ENCODE measurements at places on chromosomes 6 and 20. TPM values are rescaled to one million over a fixed set of nuclear protein-coding genes. Genes with fewer than 3 reads are reported as not detected.

Gene ZNF165
- 1.4 TPM for total RNA-seq

Gene METTL24
- total RNA-seq: not detected

Gene WFDC2
- total RNA-seq: not detected

Gene KHDC1L
- total RNA-seq: 0.32 TPM

Gene GSTA2
- not detected for total RNA-seq

Gene OXT
- not detected for total RNA-seq

Gene RBCK1
- 148 TPM for total RNA-seq

Gene SLC23A2
- 16.1 TPM for total RNA-seq

Gene NFKBIL1
- 10.4 TPM for total RNA-seq

Gene TRIM31
- 1.1 TPM for total RNA-seq

Gene SENP6
- total RNA-seq: 30.9 TPM

Gene TFAP2C
- 14.9 TPM for total RNA-seq

Gene PRELID3B
- total RNA-seq: 63.0 TPM

Gene IRF4
- total RNA-seq: 0.34 TPM

Gene DDO
- not detected for total RNA-seq

Gene PRND
- total RNA-seq: not detected

Gene FERMT1
- total RNA-seq: 16.7 TPM

Gene SLC22A16
- not detected for total RNA-seq

Gene FAXC
- 7.2 TPM for total RNA-seq

Gene WFDC10B
- total RNA-seq: not detected

Gene TCF15
- not detected for total RNA-seq

Gene TBC1D32
- 0.94 TPM for total RNA-seq

Gene ACAT2
- total RNA-seq: 27.2 TPM

Gene ZNF343
- 11.6 TPM for total RNA-seq

Gene KCNK15
- total RNA-seq: 0.47 TPM

Gene DAAM2
- total RNA-seq: 0.02 TPM

Gene PSORS1C2
- not detected for total RNA-seq

Gene DNAH8
- total RNA-seq: not detected

Gene TSPO2
- total RNA-seq: not detected

Gene PDE10A
- 27.5 TPM for total RNA-seq

Gene RIPOR2
- 0.26 TPM for total RNA-seq

Gene HEBP2
- 40.5 TPM for total RNA-seq

Gene SRMS
- total RNA-seq: 0.18 TPM

Gene EPHA7
- total RNA-seq: 0.04 TPM

Gene SLC17A3
- 0.87 TPM for total RNA-seq

Gene RSPH4A
- total RNA-seq: 0.26 TPM

Gene MCHR2
- not detected for total RNA-seq

Gene DEFB124
- not detected for total RNA-seq

Gene SPAG4
- total RNA-seq: 5.2 TPM

Gene ECT2L
- total RNA-seq: not detected

Gene TMEM30A
- total RNA-seq: 41.5 TPM

Gene BPIFB2
- not detected for total RNA-seq

Gene PSMB8
- 20.6 TPM for total RNA-seq

Gene C6orf58
- total RNA-seq: not detected

Gene EDN1
- total RNA-seq: 57.2 TPM

Gene PPIL6
- 0.94 TPM for total RNA-seq

Gene BEND6
- total RNA-seq: 1.8 TPM

Gene CD24
- 289 TPM for total RNA-seq

Gene MCCD1
- total RNA-seq: not detected

Gene RAB44
- 0.07 TPM for total RNA-seq
